ENCODE measurements at places on chromosomes 12 and 14.

- no peak for DNase-seq
These were observed 130.9 kb downstream of the SAMD4A start for GRCh38 chr14:54697803-54698202.

DNA sequence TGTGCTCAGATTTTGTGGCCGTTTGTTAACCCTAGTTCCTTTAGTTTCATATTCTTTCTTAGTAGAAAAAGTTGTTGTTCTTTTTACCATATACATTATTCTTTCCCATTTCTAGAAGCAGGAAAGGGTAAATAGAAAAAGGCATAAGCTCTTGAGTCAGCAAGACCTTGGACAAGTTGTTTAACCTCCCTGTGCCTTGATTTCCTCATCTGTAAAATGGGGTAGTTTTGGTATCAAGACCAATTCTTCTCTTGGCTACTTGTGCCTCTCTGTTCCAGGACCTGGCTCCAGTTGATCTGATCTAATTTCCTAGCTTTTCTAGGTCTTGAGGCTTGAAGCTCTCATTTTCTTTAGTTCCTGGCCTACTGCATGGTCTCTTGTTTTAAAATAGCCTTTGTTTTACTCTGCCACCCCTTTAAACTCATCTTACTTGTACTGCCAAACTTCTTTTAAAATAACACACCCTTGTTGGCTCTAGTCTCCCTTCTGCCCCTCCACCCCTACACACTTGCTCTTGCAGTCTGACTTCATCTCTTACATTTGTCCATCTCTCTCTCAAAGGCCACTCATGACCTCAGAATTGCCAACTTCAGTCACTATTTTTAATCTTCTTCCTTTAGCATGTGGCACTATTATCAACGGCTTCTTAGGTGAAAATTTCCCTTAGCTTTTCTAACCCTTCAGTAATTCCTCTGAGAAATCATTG lies 143.7 kb downstream of the TTLL5 start:
- DNase-seq, result no peak

DNA sequence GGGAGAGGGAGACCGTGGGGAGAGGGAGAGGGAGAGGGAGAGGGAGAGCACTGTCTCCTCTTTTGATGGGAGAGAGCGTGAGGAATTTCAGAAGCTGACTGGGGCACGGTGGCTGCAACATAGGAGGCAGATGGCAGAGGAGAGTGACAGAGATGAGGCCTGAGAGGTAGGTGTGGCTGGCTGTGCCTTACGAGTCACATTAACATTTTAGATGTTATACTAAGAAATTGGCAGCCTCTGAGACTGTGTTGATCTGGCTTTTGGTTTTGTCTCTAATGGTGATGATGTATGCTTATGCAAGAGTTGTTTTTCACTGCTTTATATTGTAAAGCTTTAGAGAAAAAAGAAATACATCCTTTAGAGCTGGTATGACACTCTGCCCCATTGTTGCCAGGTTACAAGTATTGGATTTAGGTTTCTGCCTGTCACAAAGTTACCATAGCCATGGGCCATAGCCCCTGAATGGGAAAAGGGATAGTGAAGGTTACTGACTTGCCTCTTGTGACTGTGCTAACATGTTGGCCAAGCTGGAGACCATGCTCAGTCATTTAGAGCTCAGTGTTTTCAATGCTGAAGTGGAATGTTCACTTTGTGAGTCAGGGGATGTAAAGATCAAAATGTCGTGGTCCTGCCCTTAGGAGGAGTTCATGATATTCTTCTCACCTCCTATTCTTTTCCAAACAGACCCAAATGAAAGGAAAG lies 186.2 kb downstream of the SYNE2 start:
- DNase-seq, result no peak

DNA sequence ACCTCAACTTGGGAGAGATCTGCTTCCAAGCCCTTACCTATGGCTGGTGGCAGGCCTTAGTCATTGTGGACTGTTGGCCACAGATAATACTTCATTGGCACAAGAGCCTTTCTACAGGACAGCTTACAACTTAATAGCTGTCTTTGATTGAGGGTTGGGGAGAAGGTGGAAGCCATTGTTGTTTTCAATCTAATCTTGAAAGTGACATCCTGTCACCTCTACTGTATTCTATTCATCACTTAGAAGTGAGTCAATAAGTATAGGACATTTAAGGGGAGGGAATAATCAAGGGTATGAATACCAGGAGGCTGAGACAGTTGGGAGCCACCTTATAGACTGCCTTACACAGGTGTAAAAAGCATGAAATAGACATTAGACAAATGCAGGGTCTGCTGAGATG lies 906.3 kb downstream of the NRXN3 start:
- DNase-seq, result no peak

- DNase-seq, result no peak
These were observed 48.0 kb downstream of the SLC17A8 start for GRCh38 chr12:100404769-100405407.

GRCh38 chr12:66852765-66853164 lies 173.9 kb upstream of the GRIP1 start:
- DNase-seq, result no peak

DNA sequence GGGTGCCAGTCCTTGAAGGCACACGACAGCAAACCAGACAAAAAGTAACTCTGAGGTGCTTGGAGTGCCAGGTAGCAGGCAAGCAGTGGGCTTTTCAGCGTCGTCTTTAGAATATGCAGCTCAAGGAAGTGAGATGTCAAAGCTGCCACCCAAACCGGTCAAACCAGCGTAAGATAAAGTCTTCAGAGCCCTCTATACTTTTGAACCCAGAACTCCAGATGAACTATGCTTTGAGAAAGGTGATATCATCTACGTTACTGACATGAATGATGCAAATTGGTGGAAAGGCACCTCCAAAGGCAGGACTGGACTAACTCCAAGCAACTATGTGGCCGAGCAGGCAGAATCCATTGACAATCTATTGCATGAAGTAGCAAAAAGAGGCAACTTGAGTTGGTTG lies 95.9 kb downstream of the TBX3 start:
- DNase-seq, result no peak

DNA sequence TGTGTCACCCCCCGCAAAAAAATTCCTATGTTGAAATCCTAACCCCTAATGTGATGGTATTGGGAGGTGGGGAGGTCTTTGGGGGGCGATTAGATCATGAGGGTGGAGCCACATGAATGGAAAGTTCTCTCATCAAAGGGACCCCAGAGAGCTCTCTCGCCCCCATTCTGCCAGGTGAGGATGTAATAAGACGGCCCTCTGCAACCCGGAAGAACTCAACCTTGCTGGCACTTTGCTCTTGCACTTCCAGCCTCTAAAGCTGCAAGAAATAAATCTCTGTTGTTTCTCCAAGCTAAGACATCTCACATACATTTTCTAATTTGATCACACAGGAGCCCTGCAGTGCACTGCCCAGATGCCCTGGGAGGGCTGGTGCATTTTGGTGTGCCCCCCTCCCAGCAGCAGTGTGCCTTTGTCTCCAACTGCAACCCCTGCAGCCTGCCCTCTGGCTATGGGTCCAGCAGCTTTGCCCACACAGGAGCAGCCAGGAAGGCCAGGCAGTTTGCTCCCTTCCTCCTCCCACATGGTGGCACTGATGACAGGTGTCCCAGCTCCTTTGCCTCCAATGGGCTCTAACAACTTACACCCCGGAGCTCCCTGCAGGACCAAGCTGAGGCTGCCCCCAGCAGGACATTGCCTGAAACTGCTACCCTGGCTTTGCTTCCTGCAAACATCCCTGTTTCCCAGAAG lies 59.3 kb downstream of the C14orf132 start:
- peak; percentile 98 for DNase-seq

DNA sequence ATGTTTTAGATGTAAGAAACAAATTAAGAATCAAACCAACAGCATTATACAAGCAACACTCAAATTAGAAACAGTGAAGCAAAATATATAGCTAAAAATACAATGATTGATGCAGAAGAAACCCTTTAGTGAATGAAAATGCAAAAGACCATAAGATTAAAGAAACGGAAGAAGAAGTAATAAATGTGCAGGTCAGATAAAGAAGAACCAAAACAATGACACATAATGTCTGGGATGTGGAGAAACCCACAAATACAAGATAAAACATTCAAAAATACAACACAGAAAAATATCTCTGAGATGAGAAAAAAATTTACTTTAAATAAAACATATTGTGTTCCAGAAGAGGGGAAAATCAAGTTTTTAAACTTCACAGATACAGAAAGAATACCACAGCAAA lies 73.4 kb upstream of the AVPR1A start:
- no peak for DNase-seq

- no peak for DNase-seq
These were observed 22.5 kb upstream of the WSCD2 start for GRCh38 chr12:108106599-108106998.

DNA sequence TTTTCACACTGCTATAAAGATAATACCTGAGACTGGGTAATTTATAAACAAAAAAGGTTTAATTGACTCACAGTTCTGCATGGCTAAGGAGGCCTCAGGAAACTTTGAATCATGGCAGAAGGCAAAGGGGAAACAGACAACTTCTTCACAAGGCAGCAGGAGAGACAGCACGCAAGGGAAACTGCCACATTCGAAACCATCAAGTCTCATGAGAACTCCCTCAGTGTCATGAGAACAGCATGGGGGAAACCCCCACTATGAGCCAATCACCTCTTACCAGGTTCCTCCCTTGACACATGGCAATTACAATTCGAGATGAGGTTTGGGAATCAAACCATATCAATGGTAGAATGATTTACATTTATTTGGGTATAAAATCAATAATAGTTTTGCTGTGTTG lies 558.5 kb downstream of the TMTC2 start:
- DNase-seq, result no peak

DNA sequence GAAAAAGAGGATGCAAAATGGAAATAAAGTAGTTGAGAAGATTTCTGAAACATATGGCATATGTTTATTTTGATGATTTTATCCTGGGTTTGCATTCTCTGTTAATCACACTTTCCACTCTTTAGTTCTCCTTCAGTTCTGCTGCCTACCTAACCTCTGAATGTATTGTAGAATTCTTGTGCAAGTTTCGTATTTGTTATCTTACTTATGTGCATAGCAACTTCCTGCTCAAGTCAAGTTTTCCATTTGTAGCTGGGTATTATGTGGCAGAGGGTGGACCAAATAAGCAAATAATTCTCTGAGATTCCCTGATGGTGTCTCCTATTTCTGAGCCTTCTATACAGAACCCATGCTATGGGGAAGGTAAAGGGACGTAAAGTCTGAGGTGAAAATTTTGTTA lies 381.6 kb downstream of the FOXG1 start:
- DNase-seq, result no peak

GRCh38 chr14:60647081-60647836 lies 2.0 kb downstream of the SIX1 start:
- DNase-seq, result no peak

DNA sequence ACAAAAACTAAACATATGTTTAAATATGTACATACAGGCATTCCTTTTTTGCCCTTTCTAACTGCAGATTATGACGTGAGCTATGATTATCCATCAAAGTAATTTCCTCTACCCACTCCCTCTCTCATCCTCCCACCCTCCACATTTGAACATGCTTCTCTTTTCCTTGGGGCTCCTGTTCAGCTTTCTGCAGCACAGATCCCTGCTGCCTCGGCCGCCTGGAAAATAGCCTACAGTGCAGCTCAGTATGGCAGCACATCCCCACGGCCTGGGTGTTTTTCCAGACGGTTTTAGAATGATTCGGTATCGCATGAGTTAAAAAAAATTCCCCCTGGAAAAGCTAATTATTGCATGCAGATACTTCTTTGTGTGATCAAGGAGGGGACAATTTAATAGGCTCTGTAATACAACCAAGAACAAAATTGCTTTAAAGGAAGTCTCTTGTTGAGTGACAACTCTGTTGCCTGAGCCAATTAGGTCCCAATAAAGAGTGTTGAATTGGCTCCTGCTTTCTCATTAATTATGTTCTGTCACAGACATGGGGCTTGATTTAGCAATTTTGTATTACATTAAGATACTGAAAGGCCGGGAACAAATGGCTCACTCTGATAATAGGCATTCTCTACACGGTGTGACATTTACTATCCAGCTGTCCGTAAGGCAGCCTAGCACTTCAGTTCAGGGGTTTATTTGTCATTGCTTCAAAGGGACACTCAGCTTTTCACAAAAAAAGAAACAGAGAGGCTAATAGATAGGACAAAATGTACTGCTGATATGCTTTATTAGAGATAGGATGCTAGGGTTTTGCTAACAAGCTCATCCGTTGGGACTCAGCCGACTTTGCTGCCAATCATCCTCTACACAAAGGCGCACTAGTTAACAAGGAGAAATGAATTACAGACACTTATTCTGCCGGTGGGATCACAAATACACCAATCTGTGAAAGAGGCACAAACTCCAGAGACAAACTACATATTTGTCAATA lies 285.8 kb upstream of the G2E3 start:
- DNase-seq, result no peak

GRCh38 chr12:48292040-48292439 lies 58.7 kb downstream of the ZNF641 start:
- DNase-seq, result no peak

DNA sequence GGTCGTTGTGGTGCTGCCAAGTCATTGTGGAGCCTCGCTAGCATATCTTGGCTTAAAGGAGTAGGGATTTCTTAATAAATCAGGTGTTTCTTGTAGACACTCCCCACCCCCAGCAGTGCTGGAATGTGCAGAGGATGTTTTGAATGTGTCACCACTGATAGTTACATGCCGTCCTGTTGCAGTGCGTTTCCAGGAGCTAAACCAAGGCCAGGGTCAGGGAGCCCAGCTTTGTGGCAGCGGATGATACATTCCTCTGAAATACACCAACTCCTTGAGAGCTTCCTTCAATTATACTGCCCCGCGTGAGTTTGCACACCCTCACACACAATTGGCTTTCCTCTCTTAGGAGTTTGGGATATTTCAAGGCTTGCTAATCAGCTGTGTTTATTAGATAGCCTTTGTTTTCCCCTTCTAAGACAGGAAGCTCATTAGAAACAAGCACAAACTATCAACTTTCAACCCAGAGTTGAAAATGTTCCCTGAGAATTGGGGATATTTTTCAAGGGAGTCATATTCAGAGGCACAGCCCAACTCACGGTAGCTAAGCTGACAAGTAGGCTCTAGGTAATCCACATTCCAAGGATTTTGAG lies 154.9 kb downstream of the C12orf75 start:
- no peak for DNase-seq

GRCh38 chr14:49865431-49865859 lies 12.9 kb upstream of the NEMF start:
- DNase-seq, result peak; percentile 65

DNA sequence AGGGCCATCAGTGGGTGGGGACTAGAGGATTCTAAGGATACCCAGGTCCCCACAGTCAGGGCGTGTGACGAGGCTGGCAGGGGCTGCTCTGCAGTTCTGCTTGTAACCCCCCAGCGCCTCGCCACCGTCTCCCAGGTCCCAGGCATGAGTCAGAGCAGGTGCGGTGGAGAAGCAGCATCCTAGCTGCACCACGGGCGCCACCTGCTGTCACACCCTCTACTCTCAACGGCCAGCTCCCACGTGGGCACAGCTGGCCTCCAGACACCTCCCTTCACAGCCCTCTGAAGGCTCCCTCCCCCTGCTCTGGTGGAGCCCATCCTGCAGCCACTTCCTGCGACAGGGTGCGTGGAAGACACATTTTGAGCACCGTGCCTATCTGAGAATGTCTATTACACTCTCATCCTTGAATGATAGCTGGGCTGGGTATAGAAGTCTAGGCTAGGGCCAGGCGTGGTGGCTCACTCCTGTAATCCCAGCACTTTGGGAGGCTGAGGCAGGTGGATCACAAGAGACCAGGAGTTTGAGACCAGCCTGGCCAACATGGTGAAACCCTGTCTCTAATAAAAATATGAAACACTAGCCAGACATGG lies 6.9 kb upstream of the NUDT14 start:
- no peak for DNase-seq

GRCh38 chr12:108734200-108734906 lies 3.0 kb upstream of the CORO1C start:
- DNase-seq, result no peak

- no peak for DNase-seq
These were observed 728.9 kb upstream of the TBX3 start for GRCh38 chr12:115412831-115413230.

Data from NCI-H1694 (cell line).